ENCODE measurements at places on chromosomes 1 and 21.

DNA sequence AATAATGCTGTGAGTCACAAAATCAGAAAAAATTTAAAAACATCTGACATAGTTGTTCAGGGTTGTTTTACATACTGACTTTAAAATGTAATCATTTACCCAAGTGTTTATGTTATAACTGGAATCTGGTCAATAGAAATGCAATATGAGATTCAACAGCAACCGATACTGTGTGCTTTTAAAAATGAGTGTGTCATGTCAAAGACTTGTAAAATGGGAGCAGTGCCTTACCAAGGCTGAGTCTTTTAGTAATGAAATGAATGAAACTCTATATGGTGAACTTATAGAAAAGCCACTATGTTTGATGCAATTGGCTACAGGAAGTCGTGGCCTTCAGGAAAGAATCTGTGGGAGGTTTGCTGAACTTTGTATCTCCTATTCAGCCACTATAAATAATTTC, 570.2 kb downstream of the DPYD start:
- no peak for DNase-seq

GRCh38 chr1:240029418-240029817, 62.3 kb upstream of the FMN2 start:
- DNase-seq, result no peak

- DNase-seq, result no peak
Observed at GRCh38 chr1:219833214-219833815, 95.0 kb downstream of the SLC30A10 start.

DNA sequence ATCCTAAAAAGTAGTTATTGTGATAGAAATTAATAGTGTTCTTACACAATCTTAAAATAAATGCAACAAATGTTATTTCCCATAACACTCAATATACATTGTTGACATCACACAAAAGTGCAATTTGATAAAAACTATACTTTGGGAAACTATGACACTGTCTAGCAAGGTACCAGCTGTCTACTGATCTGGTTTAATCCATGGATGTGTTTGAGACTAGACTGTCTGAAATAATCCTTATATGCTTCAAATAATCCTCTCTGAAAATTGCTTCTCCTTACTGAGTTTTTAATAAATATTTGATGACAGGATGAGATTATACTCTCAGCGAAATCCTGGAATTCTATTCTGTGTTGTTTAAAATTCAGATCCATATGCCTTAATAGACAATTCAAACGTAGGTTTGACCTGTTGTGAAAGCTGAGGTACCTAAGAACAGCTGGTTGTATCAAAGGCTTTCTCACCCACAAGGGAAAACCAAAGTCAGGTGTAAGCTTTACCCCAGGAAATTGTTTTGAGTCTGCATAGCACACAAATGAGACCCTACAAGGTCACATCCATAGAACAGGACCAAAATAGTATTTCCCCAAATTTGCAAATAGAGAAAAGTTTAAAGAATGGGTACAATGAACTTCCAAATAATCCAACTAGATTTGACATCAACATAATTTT, 8.8 kb upstream of the GFI1 start:
- DNase-seq, result no peak

- no peak for DNase-seq
Observed at GRCh38 chr1:153929981-153930948, 7.5 kb upstream of the GATAD2B start.

DNA sequence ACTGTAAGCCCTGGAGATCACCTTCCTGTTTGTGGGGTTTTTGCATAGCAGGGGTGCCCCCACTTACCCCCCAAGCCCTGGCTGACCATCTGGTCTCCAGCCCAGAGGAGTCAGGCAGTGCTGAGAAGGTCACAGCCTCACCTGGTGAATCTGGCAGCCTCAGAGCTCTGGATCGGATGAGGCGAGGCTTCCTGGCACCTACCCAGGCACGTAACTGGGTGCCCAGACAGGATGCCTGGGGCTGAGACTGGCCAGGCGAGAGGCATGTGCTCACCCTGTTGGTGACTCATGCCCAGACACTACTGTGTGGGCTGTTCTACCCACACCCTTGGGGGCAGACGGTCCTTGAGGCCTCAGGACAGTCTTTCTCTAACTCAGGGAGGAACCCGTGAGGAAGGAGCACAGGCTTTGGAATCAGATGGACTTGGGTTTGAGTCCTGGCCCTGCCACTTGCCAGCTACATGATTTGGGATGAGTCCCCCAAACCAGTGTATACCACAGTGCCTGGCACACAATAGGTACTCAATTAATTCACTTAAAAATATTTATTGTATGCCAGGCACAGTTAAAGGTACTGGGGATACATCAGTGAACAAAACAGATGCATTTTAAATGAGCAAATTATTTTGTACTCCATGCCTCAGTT, 15.1 kb upstream of the PADI3 start:
- no peak for DNase-seq

All from right forelimb (tissue), 1 donor.